ENCODE measurements at places on chromosomes 3 and 15.

DNA sequence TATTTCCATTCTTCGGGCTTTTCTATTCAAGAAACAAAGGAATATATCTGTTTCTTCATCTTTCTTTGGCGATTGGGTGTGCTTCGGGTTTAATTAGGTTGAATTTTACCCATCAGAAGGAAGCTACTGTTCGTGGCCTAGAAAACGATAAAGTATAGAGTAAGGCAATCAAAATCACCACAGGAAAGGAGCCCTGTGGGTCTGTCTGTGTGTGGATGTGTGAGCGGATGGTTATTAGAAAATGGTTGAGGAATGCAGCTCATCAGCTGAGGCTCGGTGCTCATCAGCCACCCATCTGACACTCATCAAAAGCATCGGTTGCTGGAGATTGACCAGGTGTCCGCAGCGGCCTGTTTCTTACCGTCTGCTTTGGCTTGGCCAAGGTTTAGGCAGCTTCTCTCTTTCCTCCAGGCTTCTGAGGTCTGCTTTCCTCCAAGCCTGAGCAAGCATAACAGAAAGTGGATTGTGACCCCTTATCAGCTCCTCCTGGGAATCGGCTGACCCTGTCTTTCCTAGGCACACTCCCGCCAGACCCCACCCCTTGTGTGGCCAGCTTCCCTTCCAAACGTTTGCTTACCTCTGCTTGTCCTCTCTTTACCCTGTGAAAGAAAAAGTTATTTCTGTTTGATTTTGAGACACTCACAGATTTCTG, 17.6 kb upstream of the ISLR start:
- no peak for DNase-seq

DNA sequence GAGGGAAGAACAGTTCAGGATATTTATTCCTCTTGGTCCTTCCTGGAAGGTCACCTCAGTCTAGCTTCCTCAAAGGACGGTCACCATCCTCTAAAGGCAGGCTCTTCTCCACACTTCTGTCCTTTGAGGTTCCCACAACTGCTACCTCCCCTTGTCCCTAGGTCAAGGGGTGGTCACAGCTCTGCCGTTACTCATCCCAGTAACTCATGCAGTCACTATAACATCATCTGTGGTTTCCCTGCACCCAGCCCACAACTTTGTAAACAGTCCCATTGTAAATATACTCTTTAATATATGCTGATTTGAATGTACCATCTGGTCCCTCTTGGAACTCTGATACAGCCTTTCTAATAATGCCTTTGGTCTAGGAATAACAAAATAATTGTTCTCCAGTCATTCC, 887.4 kb downstream of the FHIT start:
- no peak for DNase-seq

DNA sequence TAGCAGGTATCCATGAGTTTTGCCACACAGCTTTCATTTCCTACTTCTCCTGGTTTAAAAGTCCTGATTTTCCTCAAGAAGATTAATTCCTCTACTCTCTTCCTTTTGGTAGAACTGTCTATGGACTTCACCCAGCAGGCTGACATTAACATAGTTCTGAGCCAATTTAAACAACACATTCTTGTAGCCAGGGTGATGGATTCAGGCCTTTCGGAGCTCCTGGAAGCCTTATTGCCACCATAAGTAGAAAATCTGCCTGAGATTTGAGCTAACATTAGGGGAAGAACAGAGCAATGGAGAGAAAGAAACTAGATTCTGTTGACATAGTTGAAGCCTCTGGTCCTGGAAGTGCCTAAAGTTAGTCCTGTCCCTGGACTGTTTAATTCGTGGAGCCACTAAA, 449.8 kb downstream of the TAFA4 start:
- DNase-seq = no peak

GRCh38 chr15:41367418-41367817, 34.7 kb downstream of the NUSAP1 start:
- DNase-seq = no peak

- DNase-seq = no peak
Measured at GRCh38 chr3:194224471-194225417, 88.8 kb downstream of the HES1 start.

GRCh38 chr3:105427332-105427731, 60.6 kb downstream of the ALCAM start:
- no peak for DNase-seq

GRCh38 chr3:149277331-149277813, 55.7 kb upstream of the CP start:
- no peak for DNase-seq

GRCh38 chr3:149180057-149180573, 41.5 kb downstream of the CP start:
- DNase-seq = no peak

DNA sequence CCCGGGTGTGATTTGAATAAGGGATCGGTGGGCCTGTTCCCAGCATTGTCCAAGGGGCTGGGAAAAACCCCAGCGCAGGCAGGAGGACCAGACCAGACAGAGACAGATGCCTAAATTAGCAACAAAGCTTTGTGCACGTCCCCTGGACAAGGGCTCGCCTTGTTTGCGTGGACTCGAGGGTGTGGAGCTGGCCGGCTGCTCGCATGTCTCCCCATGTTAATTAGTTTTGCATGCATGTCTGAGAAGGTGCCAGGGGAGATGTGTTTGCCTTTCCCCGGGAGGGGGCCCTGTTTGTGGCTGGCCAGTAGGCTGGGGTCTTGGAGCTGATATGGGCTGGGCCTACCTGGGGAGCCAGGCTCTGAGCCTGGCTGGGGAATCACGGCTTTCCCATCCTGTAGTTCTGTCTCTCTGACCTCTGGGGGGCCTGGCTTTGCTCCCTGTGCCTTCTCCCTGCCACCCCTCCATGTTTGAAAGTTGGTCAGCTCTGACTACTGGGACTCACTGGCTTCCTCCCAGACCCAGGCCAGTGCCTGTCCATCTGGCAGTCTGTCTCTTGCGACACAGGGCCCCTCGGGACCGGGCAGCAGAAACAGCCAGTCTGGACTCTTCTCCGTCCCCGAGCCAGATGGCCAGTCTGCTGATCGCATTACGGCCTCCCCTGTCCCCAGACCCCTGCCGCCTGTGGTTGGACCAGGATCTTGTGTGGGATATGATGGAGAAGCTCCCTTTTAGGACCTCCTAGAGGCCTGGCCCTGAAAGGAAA, 55.4 kb upstream of the POLG start:
- DNase-seq = no peak

GRCh38 chr15:38320181-38320580, 67.5 kb downstream of the SPRED1 start:
- no peak for DNase-seq

GRCh38 chr15:38905632-38906031, 341.0 kb upstream of the RASGRP1 start:
- DNase-seq = no peak

DNA sequence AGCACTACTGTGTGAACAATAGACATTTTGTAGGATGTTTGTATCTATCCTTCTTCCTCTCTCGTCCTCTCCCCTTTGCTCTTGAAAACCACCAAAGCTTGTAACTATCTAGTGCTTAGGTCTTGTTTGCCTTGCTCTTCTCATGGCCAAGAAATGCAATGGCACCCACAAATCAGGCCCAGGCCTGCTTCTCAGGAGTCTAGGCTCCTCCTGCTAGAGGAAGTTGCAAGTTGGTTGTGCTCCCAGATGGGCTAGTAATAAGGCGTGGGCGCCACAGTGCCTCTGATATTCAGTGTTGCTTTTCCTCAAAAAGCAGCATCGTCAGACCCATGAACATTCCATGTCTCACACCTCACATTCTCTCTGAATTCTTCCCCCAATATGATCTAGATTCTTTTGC, 28.7 kb downstream of the ZNF385D start:
- DNase-seq = no peak

DNA sequence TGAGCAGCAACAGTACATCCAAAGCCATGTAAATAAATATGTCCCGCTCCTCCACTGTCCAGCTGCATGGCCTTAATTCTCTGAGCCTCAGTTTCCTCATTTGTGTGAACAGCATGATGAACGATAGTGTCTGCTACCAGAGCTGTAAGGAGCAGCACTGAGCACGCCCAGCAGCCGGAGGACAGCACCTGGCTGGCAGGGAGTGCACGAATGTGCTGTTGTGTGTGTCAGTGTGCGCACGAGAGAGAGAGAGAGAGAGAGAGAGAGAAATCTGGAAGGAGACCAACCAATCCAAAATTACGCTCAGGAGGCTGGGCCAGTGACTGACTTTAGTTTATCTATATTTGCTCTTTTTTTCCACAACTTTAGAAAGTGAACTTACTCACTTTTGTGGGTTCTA, 26.6 kb upstream of the PLXNA1 start:
- no peak for DNase-seq

- peak; percentile 44 for DNase-seq
Measured at GRCh38 chr3:158672215-158673176, at the start of gene LXN. LXN (minus strand) TSS chr3:158672648; CDS start chr3:158672478, 170 bp downstream.

- DNase-seq = no peak
Measured at GRCh38 chr3:172635588-172635987, 75.3 kb downstream of the NCEH1 start.

DNA sequence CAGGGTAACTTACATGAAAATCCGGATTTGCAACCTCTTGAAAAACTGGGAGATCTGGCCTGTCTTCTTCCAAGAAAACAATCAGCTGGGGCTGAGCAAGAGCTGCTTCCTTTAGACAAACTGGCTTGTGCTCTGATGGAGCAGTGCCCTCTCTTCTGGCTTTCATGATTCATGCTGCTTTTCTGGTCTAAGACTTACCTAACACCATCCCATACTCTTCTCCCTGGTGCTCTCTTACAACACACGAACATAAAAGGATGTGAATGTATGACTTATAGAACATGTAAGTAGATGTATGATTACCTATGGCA, 9.9 kb downstream of the TJP1 start:
- DNase-seq = no peak

DNA sequence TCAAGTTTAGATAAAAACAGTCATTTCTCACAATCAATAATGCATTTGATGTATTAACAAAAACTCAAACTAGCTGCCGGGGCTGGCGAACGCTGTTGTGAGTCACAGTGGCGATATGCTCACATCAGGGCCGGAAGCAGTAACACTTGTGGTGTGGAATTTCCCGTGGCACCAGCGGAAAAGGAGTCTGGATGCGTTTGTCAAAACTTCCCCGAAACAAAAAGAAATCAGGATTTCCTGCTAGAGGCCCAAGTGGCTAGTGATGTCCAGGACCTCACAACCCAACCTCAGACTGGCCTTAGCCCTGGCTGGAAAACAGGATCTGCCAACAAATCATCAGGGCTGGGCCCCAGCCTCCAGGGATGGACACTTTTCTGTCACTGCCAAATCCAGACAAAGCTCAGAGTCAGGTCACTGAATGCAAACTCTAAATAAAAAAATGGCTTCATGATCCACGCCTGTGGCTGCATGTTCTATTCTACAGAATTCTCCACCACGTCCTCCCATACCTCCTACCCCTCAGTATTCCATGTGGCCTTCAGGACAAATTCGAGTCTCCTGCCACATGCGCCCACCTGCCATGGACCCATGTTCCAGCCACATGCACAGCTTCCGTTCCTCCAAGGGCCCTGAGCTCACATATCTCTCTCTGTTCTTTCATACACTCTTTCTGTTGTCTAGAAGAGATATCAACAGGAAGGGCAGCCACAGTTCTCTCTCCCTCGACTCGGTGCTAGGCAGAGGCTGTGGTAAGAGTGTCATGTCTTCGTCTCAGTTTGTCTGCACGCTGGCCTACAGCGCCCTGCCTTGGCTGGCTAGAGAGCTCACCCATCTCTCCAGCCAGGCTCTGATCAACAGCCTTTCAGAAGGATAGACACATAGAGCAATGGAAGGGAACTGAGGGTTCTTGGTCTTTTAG, 35.4 kb downstream of the EHD4 start:
- peak; percentile 47 for DNase-seq

DNA sequence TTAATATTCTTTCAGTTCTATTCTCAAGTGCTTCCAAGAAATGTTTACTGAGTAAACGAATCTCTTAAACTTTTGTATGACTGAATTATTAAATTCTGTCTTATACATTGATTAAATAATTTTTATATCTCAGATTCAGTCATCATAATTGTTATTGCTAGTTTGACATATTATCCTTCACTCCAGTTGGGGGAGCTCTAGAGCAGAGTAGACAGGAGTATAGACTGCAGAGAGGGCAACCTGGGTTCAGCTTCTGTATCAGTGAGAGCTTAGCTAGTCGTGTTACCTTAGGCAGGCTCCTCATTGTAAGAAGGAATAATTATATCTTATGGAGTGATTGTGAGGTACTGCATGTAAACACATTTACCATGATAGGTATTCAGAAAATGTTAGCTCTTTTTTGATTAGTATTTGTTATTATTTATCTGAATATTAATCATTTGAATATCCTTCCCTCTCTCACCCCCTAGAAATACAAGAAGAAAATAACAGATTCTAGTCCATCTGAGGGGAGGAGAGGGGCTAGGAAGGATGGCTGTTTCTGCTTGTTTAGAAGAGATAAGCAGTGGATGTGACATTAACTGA, 31.0 kb upstream of the ZCWPW2 start:
- no peak for DNase-seq

GRCh38 chr3:28103861-28104260, 137.6 kb upstream of the CMC1 start:
- no peak for DNase-seq

GRCh38 chr3:117746066-117746465, 1036.5 kb downstream of the TUSC7 start:
- no peak for DNase-seq

DNA sequence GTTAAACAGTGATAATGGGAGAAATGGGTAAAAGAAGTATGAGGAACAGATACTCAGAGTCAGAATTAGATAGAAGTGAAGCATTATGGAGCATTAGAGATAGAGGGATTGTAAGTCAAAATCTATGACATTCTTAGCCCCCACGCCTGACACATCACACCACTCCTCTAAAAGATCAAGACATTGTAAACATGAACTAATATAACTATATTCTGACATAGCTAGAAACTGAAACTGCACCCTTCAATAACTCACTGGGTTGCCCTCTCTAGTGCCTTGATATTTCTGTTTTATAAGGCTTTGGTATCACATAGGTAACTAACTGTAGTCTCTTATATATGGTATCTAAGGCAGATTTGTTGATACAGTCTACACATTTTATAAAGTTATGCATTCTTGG, 684.3 kb upstream of the DPPA4 start:
- DNase-seq = no peak

DNA sequence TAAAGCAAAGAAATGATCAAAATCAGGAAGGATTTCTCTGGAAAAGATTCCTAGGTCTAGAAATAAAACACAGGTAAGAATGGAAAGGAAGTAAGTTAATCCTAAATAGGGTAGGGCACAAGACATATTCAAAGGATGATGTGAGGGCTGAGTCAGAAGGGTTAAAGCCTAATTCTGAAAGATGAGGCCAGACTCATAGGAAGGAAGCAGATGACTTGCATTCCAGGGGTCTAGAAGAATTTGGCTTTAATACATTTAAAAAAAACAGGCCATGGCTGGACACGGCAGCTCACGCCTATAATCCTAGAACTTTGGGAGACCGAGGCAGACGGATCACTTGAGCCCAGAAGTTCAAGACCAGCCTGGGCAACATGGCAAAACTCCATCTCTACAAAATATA, 3.2 kb downstream of the SSR3 start:
- DNase-seq = no peak

- DNase-seq = no peak
Measured at GRCh38 chr15:56460071-56460470, 4.9 kb downstream of the MNS1 start.
